ENCODE measurements at places on chromosomes 13 and 19.

DNA sequence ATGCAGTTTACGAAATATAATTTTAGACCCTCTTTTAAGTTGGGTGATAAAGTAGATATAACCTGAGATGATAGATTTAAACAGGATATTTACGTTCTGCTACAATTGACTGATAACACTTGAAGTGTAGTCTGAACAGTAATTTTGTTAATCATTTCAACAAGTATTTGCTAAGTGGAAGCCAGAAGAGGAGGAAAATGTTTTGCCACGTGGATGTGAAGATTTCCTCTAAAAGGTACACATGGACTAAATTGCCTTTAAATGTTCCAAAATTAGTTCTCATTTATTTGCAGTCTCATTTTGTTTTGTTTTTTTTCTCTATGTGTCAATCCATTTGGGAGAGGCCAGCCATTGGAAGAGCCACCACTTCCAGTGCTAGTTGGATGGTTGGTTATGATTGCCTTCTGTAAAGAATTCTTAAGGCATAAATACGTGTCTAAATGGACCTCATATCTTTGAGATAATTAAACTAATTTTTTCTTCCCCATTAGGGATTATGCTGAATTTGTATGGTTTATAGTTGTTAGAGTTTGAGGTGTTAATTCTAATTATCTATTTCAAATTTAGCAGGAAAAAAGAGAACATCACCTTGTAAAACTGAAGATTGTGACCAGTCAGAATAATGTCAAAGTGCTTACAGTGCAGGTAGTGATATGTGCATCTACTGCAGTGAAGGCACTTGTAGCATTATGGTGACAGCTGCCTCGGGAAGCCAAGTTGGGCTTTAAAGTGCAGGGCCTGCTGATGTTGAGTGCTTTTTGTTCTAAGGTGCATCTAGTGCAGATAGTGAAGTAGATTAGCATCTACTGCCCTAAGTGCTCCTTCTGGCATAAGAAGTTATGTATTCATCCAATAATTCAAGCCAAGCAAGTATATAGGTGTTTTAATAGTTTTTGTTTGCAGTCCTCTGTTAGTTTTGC, 2.8 kb downstream of the MIR17HG start:
- no peak for DNase-seq

DNA sequence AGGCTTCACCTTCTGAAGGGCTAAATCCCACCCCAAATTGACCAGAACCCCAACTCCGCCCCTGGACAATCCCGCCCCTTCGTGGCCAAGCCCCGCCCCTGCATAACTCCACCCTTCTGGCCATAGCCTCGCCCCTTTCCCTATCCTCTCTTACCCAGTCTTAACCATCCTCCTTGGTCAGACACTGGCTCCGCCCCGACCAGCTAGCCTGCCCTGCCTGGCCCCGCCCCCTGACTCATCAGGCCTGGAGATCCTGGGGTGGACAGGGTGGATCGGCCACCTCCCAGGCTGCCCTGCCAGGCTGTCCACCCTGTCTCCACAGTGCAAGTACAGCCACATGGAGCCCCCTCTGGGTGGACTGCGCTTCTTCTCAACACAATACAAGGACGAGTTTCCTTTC, 8.0 kb upstream of the ZNF358 start:
- DNase-seq, result no peak

DNA sequence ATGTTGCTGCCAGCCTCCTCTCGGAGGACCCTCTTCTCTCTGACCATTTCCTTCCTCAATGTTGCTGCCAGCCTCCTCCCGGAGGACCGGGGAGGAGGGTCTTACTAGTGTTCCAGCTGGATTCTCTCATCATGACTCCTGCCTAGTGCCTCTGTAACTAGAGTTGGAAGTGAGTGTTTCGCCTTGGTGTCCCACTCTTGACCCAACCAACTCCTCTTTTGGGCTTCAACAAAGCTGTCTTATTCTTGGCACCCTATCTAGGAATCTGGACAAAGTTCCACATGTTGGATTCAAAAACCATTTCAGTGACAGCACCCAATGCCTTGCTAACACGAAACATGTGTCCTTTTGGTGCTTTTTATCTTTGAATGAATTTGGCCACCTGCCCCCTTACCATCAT, 165.4 kb downstream of the GPC5 start:
- DNase-seq, result no peak

DNA sequence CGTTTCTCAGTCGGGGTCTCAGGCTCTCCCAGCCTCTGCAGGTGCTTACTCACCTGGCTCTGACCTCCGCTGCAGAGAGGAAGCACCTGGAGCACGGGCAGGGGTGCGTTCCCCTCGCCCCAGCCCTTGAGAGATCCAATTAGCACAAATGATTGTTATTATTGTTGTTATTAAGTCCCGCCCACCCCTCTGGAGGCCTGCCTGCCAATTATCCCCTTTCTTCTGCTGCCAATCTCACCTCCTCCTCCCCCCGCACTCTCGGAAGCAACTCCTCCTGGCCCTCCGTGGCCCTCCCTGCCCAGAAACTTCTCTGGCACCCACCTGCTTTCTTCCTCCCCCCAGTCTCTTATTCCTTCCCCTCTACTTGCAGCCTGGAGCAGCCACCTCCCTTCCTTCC, 8.8 kb downstream of the ZNF787 start:
- no peak for DNase-seq

- peak; percentile 88 for DNase-seq
Measured at GRCh38 chr19:42254850-42255765, at the start of gene ERF. Gene ERF (minus strand): TSS chr19:42255128. CDS start chr19:42254999, 129 bp downstream.

GRCh38 chr19:16969135-16969534, 57.5 kb downstream of the CPAMD8 start:
- no peak for DNase-seq

DNA sequence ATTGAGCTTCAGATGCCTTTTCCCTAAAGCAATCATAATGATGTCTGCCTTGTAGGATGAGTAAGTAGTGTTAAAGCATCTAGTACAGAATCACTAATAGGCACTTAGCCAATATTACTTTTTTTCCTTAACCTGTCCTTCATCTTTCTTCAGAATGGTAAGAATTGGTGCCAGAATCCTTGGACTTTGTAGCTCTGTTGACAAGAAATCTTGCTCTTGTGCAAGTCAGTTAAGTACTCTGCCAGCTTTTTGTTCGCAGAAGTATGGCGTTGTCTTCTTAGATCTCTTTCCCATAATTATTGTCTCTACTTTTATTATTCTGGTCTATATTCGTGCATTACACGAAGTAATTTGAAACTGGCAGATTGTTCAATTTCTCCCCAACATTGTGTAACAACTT, 554.5 kb downstream of the PCDH9 start:
- DNase-seq, result no peak

DNA sequence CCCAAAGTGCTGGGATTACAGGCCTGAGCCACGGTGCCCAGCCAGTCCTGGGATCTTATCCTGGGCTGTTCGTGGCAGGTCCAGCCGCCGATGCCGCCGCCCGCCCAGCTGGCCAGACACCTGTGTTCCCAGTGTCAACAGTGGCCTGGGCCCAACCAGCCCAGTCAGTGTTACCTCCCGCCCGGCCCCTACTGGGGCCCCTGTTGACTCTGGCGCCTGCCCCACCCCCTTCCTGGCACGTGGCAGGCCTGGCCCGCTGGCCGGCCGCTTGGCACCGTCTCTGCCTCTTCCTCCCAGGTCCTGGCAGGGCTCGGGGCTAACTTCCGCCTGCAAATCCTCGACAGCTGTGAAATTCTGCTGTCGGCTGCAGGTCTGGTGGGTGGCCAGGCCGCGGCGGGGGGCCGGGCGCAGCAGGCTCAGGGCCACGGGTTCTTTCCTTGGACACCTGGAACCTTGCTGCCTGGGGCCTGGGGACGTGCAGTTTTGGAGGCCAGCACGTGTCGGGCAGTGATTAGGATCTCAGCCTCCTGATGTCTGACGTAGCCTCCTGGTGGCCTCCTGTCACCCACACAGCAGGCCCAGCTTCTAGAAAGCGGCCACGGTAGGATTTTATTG, 9.1 kb downstream of the ARID3A start:
- no peak for DNase-seq

- no peak for DNase-seq
Measured at GRCh38 chr19:19656451-19657396, 6.8 kb downstream of the ATP13A1 start.

DNA sequence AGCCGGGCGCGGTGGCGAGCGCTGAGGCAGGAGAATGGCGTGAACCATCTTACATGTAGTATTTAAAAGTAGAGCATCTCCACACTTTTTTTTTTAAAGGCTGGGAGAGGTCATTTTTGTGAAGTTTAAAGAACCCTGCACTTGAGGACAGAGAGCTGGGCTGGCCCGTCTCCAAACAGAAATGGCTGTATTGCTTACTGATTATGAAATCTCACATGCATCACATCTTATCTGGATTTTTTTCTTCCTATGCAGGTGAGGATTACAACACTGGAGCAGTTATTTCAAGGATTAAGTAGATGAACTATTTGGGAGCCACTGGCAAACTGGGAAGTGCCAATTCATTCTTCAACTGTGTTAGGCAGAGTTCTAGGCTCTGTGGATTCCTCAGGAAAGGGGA, 59.5 kb downstream of the TEX26 start:
- no peak for DNase-seq

DNA sequence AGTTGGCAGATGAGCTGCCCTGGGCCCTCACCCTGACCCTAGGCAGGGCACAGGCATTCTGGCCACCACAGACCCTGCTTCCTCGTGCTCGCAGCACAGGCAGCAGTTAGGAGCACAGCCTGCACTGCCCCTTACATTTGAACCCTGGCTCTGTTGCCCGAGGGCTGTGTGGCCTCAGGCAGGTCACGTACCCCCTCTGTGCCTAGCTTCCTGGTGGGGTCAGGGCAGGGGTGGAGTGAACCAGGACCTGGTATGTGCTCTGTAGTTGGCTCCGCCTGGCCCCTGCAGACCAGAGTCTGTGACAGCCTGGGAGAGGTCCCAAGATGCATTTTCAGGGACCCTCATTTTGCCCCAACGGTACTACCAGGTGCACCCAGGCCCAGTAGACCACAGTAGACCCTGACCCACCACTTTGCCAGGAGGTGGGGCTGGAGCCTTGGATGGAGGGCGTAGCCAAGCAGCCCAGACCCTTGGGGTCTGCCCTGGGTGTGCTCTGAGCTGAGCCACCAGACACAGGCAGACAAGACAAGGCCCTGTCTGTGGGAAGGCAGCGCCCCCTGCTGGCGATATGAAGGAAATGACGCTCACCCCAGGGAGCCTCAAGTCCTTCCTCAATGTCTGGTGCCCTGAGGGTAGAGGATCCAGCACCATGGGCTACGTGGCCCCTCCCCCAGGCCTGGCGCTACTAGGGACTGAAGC, 9.1 kb downstream of the LYL1 start:
- DNase-seq, result peak; percentile 75

DNA sequence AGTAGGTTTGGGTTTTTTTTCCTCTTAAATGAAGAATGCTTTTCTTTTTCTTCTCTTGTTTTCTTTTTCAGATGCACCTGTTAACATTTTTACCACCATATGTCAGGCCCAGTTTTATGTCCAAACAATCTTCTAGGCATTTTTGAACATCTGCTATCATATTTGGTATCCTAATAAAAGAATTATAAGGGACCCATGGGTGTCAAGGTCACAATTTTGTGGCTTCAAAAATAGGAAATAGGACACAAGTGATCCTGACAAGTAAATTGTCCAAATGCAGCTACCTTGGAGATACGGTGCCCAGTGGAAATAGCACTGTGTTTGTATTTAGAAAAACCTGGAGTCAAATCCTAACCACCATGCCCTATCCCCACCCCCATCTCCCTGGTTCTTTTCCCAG, 270.3 kb downstream of the MZT1 start:
- no peak for DNase-seq

GRCh38 chr13:110815471-110816204, 99.2 kb downstream of the ANKRD10 start:
- no peak for DNase-seq

GRCh38 chr13:76865996-76866503, 20.2 kb downstream of the KCTD12 start:
- no peak for DNase-seq

- no peak for DNase-seq
Measured at GRCh38 chr13:112857914-112858490, 111.0 kb upstream of the MCF2L start.

DNA sequence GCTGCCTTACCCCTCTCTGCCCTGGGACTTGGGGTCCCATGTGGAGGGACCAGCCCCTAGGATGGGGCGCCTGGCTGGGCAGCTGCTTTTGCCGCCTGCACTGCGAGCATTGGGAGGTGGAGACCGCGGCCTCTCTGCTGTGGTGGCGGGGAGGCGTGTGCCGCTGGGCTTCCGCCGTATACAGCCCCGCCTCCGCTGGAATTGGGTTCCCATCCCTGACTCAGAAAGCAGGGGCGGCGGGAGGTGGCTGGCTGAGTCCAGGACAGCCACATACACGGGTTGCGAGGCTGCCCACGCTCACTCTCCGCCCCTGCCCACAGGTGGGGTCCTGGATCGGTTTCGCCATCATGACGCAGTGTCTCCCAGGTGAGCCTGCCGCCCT, 6.6 kb downstream of the NDUFB7 start:
- DNase-seq, result no peak

DNA sequence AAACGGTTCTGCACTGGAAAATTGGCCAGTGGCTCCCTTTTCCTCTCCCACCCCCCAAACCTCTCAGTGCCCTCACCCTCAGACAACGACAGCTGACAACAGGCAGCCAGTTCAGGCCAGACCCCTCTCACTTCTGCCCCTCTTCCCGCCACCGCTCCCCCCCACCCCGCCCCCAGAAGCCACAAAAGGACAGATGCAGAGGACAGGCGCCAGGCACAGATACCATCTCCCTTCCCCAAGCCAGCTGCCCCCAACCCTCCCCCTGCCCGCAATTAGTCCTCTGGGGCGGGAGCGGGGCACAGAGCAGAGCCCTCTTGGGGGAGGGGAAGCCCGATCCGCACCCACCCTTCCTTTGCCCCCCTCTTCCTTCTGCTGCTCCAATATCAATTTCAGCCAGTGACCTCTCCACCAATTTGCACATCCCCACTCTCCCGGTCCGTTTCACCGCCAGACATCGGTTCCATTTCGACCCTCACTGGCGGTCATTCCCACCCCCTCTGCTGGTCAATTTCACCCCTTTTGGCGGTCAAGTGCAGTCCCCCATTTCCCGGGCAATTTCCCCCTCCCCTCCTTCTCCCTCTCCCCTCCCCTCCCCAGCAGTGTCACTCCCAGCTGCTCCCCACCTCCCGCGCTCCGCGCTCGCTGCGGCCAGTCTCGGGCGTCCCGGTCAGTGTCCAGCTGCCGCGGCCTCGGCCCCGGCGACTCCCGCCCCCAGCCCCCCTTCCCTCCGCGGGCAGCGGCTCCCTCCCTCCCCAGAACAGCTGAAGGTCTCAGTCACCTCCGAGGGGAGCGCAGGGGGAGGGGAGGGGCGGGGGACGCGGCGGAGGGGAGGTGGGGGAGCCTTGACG, at the start of gene SHD:
SHD (plus strand) TSS at position 848 of the 848 bp plus-strand sequence. CDS start 798 bp downstream, outside the sequence.
- no peak for DNase-seq

GRCh38 chr19:42273407-42274064, 4.5 kb downstream of the CIC start:
- no peak for DNase-seq

GRCh38 chr13:97953376-97953970, at the start of gene IPO5:
Gene IPO5 (plus strand): TSS chr13:97953675. CDS start chr13:97976697, 23,022 bp downstream.
- DNase-seq, result no peak

Measured in stimulated activated CD8-positive, alpha-beta memory T cell treated with anti-CD3 and anti-CD28 coated beads, Interleukin-4, amount 100 ng/mL, for 1 hour (primary cell).